ENCODE measurements at places on chromosomes 3 and 15.
A peak's percentile ranks its signal among the peaks of the same experiment; 100 is the strongest.

DNA sequence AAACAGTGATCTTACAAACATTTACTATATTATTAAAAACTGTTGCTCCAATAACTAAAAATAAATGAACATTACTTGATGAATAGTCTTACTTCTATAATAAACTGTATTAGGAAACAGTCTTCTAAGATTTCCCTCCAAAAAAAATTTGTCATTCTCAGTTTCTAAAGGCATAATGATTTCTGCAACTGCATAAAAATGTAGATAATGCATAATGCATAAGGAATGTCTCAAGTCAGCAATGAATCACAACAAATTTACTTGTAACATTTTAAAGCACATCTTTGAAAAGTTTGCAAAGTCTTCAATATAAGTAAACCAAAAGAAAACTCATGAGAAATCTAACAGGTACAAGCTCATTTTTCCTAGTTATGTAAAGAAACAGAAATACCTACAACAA is 113.5 kb downstream of the VPS13C start:
- DNase-seq: peak; percentile 4

GRCh38 chr15:67125589-67126502 is 60.4 kb downstream of the SMAD3 start:
- DNase-seq: peak; percentile 94

GRCh38 chr3:131540821-131541220 is 38.0 kb upstream of the MRPL3 start:
- no peak for DNase-seq

DNA sequence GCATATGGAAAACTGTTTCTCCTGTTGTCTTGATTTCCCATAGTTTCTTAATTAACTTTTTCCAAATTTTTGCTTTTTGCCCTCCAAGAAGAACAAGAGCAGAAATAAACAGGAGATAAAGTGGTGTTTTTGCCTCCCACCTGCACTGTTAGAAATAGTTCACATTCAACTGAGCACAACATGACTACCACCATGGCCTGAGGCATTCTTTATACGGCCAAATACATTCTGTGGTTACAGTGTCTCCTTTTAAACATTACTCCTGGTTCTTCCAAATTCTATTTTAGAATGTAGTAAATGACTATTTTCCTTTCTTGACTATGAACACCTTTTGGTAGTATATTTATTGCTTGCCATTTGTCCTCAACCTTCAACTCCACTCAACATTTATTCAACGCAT is 98.5 kb downstream of the LARS2 start:
- no peak for DNase-seq

DNA sequence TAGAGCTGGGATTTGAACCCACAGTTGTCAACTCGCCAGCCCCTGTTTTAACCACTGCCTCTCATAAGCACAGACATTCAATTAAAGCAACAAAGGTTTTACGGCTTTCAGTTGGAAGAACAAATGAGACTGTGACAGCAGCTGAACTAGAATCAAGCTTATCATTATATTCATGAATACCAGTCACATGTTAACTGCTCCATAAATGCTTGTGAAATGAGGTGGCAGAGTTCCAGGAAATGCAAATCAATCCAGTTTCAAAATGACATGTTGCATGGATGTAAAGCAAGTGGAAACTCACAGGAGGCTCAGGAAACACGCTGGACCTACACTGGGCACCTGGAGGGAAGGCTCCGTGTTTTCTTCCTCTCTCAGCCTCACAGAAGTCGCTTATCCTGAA is 3.9 kb downstream of the GP5 start:
- DNase-seq: no peak

Measured in RWPE1 (cell line).